ENCODE measurements at places on chromosomes 16 and 17.

DNA sequence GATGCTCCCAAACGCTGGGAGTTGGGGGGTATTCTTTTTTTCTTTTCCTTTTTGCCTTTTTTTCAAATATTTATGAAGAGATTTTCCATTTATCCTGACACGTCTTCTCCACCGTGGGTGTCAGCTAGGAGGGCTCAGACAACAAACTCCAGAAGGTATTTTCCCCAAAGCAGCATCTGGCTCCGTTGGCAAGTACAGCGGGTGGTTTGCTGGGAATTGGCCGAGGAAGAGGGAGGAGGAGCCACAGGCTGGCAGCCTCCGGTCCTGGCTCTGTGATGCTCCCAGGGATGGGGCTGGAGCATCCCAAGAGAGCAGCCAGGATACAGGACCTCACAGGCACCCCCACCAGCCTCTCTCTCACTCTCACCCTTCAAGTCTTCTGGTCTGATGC lies 10.9 kb upstream of the CACNG4 start:
- no peak for DNase-seq

GRCh38 chr16:35305476-35305875 lies 1846.1 kb downstream of the TP53TG3F start:
- no peak for DNase-seq

DNA sequence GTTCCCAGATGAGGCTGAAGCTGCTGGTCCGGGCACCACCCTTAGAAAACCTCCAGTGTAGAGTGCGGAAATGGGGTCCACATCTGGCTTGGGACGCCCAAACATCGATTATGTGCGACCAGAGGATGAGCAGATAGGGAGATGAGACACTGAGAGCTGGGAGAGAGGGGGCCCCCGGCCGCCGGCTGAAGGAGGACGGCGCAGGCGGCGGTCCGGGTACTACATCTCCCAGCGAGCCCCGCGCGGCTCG lies 182 bp upstream of the SPECC1 start:
- DNase-seq, result no peak

- no peak for DNase-seq
Observed at GRCh38 chr16:31429314-31429713, 1.2 kb upstream of the COX6A2 start.

DNA sequence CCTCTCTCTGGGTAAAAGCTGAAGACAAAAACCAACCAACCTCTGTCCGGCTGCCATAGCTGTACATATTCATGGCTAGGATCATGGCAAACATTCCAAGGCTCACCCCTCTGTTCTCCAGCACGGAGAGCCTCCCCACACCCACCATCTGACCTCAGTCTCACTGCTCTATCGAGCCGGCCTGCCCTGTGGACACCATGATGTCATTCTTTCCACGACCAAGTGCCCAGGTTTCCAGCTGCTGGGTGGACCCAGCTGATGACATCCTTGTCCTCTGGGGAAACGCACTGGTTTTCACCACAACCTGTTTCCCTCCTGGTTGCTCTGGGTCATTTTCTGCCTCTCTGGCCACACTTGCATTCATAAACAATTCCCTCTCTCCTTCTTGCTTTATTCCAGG lies 67.7 kb downstream of the NDEL1 start:
- DNase-seq, result no peak

GRCh38 chr16:15466886-15467781 lies 32.7 kb downstream of the BMERB1 start:
- DNase-seq, result no peak

DNA sequence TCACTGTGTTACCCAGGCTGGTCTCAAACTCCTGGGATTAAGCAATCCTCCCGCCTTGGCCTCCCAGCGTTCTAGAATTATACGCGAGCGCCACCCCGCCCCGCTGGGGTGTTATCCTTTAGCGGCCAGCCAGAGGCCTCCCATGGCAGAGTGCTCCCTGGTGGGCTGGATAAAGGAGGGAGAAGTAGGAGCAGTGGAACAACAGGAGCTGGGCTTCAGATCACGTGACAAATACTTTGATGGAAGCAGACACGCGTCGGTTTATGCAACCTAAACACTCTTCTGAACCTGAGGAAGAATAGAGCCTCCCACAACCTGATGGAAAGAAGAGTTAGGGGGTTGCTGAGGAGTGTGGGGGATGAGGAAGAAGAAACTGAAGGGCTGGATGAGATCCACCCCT lies 2114.0 kb downstream of the TP53TG3F start:
- no peak for DNase-seq

GRCh38 chr17:66462010-66462409 lies 159.6 kb downstream of the PRKCA start:
- DNase-seq, result no peak

DNA sequence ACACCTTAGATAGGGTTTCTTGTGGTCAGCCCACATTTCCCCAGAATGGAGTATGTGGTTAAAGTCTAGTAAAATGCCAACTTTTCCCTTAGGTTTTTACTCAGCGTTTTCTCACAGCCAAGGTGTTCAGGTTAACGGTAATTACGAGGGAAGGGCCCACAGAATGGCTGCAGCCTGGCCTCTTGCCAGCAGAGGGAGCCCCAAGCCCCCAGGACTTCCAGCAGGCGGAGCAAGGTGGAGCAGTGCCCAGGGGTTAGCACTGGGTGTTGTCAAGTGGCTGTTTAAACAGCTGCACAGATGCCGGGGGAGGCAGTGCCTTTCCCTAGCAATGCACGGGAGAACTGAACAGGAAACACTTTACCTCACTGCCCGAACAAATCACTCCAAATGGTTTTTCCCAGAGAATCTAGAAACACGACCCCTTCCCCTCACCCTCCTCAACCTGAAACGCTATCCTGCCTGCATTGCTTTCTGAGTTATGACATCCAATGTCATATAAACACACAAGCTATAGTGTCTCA lies 6.6 kb downstream of the PHB1 start:
- peak; percentile 48 for DNase-seq

Data from activated gamma-delta T cell (primary cell).